ENCODE measurements at places on chromosomes 13 and 19. TPM values are rescaled to one million over a fixed set of nuclear protein-coding genes. Genes with fewer than 3 reads are reported as not detected.
A peak's percentile ranks its signal among the peaks of the same experiment; 100 is the strongest.

DNA sequence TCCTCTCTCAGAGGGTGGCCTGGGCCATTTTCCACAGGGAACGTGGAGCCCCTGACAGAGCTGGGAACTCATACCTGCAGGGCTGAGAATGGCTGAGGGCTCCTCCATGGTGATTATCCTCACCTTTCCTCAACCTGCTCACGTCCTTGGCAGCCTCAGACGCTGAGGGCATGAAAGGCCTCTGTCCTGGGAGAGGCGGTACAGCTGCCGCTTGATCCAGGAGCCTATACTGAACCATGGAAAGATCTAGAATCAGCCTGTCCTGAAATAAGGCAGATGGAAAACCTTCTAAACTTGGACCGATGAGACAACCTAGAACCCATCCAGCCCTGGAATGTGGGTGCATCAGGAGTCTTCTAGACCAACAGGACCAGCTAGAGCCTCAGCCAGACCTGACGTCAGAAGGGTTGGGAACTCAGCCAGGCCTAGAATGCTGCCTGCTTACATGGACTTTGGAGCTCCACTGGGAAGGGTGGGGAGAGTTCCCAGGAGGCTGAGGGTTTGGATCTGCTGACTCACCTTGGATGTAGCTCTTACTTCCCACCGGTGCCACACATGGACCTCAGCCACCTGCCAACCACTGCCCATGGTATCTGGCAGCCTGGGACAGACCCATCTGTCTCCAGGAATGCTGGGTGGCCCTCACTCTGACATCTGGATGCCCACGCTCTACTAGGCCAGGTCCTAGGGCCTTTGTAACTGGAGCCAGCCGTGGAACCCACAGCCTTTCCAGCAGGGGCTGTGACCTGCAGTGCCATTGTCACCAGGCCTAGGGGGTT, 7.5 kb downstream of the KCTD15 start:
- H3K4me3 ChIP-seq = no peak overlapping the region
- DNase-seq = no peak
- H3K4me1 ChIP-seq = peaks cover 22% of the 10 kb centered on the region
- peaks cover 95% of the 10 kb centered on the region for H3K36me3 ChIP-seq

DNA sequence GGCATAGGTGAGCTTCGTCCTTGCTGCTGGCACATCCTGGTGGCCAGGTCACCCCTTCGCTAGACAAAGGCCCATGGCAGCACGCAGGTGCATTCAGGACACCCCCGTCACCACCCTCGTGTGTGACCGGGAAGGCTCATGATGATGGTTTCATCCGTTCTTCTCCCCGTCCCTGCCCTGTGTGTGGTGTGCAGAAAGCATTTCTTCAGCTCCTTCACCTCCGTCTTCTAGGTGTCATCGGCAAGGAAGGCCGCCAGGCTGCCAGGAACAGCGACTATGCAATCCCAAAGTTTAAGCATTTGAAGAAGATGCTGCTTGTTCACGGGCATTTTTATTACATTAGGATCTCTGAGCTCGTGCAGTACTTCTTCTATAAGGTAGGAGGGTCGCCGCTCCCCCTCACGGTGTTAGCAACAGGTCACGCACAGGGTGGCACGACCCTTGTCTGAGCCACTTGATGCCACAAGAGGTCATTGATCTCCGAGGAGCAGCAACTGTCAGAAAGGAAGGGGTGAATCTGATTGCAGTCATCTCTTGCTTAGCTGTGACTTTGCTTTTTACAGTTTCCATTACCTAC, 111.0 kb upstream of the MCF2L start:
- no peaks in the 10 kb centered on the region for H3K4me1 ChIP-seq
- H3K27ac ChIP-seq = no peak overlapping the region
- no peaks in the 10 kb centered on the region for H3K27me3 ChIP-seq
- H3K36me3 ChIP-seq = peaks cover 83% of the 10 kb centered on the region

GRCh38 chr19:46536391-46536790, 40.7 kb upstream of the PNMA8B start:
- no peaks in the 10 kb centered on the region for H3K4me1 ChIP-seq
- H3K27me3 ChIP-seq = no peaks in the 10 kb centered on the region
- H3K36me3 ChIP-seq = no peaks in the 10 kb centered on the region
- no peak overlapping the region for H3K27ac ChIP-seq
- DNase-seq = no peak

DNA sequence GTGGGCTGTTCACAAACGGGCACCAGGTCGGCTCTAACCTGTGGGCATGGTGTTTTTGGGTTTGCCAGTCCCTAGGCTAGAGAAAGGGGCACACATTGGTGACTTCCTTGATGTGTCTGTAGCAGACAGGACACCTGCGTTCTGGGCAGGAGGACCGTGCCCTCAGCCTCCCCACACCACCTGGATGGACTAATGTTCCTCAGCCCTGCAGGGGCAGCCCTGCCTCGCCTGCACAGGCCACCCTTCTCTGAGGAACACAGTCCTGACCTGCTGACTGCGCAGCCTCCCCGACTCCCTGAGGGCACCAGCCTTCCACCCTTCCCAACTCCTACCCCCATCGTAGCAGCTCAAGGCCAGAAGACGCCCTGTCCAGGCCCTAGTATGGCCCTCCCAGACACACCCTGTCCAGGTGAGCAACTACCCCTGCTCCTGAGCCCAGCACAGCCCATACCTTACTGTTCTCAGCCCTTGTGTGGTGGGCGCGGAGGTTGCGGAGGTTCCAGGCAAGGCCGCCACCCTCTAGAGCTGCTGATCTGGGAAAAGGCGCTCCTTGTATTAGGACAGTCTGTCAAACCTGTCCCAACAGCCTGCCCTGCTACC, 55.7 kb downstream of the GGACT start:
- H3K27me3 ChIP-seq = no peaks in the 10 kb centered on the region
- H3K36me3 ChIP-seq = peaks cover 28% of the 10 kb centered on the region
- no peaks in the 10 kb centered on the region for H3K4me1 ChIP-seq
- H3K27ac ChIP-seq = no peak overlapping the region

- H3K4me3 ChIP-seq = no peak overlapping the region
- no peaks in the 10 kb centered on the region for H3K4me1 ChIP-seq
- no peak overlapping the region for H3K27ac ChIP-seq
- no peak for DNase-seq
Observed at GRCh38 chr13:107185889-107186288, 618.0 kb upstream of the ARGLU1 start.

- H3K27me3 ChIP-seq = no peaks in the 10 kb centered on the region
- no peak overlapping the region for H3K27ac ChIP-seq
- no peak for DNase-seq
- H3K36me3 ChIP-seq = peaks cover 21% of the 10 kb centered on the region
- H3K4me3 ChIP-seq = no peak overlapping the region
Observed at GRCh38 chr13:113537909-113538688, 46.5 kb upstream of the TFDP1 start.

Gene MAST1
- 6.9 TPM for total RNA-seq

Gene HCST
- 1.3 TPM for total RNA-seq

GRCh38 chr19:34309368-34310138, 55.2 kb downstream of the GARRE1 start:
- H3K36me3 ChIP-seq = peaks cover 23% of the 10 kb centered on the region
- no peaks in the 10 kb centered on the region for H3K4me1 ChIP-seq
- no peaks in the 10 kb centered on the region for H3K27me3 ChIP-seq
- no peak overlapping the region for H3K27ac ChIP-seq

DNA sequence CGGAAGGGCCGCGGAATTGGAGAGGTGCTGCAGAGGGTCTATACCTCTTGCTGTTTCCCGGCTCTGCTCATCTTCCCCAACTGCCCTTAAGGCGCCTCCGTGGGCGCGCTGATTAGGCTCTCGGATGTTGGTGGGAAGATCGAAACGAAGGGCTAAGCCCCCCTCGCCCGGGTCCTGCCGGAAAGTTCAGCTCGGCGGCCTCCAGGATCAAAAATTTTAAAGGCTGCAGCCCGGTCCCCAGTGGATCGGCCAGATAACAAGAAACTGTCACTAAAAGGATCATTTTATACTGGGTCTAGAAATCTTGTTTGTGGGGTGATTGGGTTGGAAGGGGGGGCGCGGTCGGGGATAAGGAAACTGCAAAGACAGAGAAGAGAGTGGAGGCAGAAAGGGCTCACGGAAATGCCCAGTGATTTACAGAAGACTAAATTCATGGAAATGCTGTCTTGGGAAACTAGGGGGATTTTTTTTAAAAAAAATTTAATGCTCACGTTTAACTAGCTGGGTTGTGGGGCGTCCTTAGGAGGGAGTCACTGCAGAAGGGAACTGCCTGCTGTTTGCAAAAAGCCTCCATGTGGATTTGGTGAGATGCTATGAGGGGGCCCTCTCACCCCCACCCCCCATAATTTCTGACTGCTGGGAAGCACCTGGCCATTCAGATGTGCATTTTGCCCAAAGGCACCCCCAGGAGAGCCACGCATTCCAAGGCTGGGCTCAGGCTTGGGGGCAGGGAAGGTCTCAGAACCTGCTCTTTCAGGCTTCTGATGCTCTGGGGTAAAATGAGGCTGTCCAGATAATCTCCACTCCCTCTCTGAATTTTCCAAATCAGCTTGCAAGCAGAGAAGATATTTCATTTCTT, 7.7 kb downstream of the CDX2 start:
- H3K4me1 ChIP-seq = peaks cover 14% of the 10 kb centered on the region
- no peaks in the 10 kb centered on the region for H3K36me3 ChIP-seq
- peak; percentile 81 for DNase-seq
- peaks cover 100% of the 10 kb centered on the region for H3K27me3 ChIP-seq
- no peak overlapping the region for H3K4me3 ChIP-seq
- no peak overlapping the region for H3K27ac ChIP-seq

Gene ZNF555
- total RNA-seq = 8.1 TPM

Gene PRTN3
- total RNA-seq = not detected

Gene SAMD1
- 79.7 TPM for total RNA-seq

Gene CD33
- total RNA-seq = not detected

GRCh38 chr13:21341637-21342422, 117.3 kb downstream of the ZDHHC20 start:
- H3K4me1 ChIP-seq = no peaks in the 10 kb centered on the region
- no peak for DNase-seq
- no peaks in the 10 kb centered on the region for H3K36me3 ChIP-seq
- no peak overlapping the region for H3K4me3 ChIP-seq
- no peak overlapping the region for H3K27ac ChIP-seq

DNA sequence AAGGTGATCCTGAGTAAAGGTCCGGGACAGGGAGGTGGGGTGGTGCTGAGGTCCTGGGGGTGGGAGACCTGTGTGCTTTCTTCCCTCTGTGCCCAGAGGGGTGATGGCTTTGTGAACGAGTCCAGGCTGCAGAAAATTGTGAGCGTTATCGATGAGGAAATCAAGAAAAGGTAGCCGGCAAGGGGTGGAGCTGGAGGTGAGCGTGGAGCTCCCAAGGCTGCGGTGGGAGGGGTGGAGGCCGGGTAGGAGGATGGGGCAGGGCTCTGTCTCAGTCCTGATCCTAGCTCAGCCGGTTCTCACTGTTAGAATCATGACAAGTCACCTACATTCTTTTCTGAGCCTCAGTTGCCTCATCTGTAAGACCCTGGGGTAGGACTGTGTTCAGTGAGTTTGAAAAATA, 4.0 kb downstream of the SELENOV start:
- H3K36me3 ChIP-seq = peaks cover 3% of the 10 kb centered on the region
- H3K4me1 ChIP-seq = no peaks in the 10 kb centered on the region
- no peak overlapping the region for H3K27ac ChIP-seq
- peaks cover 23% of the 10 kb centered on the region for H3K27me3 ChIP-seq
- H3K4me3 ChIP-seq = no peak overlapping the region

DNA sequence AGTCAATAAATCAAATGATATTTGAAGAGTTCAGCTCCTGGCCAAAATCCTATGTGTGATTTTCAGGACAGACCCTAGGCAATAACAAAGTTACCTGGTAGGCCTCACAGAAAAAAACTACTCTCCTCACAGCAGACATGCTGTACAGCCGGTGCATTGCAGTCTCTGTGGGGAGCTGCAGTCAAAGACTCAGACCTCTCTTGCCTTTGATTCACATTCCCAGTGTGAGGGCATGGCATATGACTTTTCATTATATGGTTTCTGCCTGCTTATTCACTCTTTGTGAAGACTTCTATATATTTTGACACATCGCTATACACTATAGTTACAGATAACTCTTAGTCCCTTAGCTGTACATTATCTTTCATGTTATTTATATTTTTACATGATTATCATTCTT, 2684.3 kb upstream of the PCDH20 start:
- no peak overlapping the region for H3K27ac ChIP-seq
- H3K4me3 ChIP-seq = no peak overlapping the region
- no peaks in the 10 kb centered on the region for H3K4me1 ChIP-seq
- no peaks in the 10 kb centered on the region for H3K27me3 ChIP-seq

All from endodermal cell (in vitro differentiated cells).